ENCODE measurements at places on chromosomes 7 and 10. TPM values are rescaled to one million over a fixed set of nuclear protein-coding genes. Genes with fewer than 3 reads are reported as not detected.

DNA sequence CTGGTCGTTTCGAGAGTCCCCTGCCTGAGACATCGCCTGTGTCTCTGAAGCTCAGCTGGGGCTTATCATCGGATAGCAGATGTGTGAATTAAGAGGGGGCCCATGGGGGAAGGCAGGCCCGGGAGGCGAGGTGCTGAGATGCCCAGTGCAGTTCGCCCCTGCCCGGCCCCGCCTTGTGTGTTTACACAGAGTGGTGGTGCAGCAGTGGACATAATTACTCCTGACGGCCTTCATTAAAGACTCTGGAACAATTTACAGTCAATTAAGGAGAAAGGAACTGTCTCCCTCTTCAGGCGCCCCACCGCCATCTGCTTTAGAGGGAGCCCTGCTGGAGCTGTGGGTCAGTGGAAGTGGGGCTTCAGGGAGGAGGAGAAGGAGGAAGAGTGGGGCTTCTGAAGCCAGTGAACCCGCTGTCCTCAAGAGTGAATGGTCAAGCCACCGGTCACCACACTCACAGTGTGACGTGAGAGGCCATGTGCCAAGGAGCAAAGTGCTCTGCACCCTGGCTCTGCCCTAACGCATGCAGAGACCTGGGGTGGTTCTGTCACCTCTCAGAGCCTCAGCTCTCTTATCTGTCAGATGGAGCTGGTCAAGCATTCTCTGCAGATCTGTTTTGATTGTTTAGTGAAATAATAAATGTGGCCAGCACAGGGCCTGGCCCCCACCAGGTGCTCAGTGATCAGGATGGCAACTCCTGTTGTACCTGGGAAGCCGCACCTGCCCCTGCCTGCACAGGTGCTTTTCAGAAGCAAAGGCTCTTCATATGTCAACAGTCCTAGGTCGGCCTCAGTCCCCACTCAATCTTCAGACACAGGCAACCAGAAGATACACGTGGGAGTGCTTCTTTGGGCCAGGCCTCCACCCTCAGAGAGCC is 65.6 kb downstream of the CDH23 start:
- DNase-seq = no peak

GRCh38 chr7:152436111-152436930 is 518 bp upstream of the KMT2C start:
- peak; percentile 94 for DNase-seq

- no peak for DNase-seq
Measured at GRCh38 chr7:135188298-135188984, 17.9 kb upstream of the CYREN start.

- DNase-seq = no peak
Measured at GRCh38 chr7:151432658-151433521, 7.1 kb downstream of the CRYGN start.

DNA sequence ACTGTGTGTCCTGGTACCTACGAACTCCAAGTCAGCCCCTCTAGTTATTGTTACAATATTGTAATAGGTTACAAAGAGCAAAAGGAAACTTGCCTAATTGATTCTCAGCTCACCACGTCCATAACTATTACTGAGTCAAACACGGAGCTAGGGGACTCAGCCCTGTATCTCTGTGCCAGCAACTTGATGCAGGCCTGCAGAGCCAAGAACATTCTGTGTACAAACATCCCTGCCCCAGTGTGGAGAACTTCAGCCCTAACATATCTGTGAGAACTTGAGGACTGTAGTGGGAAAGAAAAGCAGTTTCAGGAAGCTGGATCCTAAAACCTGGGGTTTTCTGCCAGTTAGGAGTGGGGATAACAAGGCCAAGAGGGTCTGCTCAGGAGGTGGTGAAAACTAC is 114.9 kb upstream of the PRSS58 start:
- no peak for DNase-seq

The FOXI2 gene
- polyA plus RNA-seq = 1.2 TPM

The ZNF273 gene
- polyA plus RNA-seq = 10.4 TPM

The INSYN2A gene
- polyA plus RNA-seq = 4.7 TPM

The SPOCK2 gene
- 159 TPM for polyA plus RNA-seq
